ENCODE measurements at places on chromosomes 7 and 10.

DNA sequence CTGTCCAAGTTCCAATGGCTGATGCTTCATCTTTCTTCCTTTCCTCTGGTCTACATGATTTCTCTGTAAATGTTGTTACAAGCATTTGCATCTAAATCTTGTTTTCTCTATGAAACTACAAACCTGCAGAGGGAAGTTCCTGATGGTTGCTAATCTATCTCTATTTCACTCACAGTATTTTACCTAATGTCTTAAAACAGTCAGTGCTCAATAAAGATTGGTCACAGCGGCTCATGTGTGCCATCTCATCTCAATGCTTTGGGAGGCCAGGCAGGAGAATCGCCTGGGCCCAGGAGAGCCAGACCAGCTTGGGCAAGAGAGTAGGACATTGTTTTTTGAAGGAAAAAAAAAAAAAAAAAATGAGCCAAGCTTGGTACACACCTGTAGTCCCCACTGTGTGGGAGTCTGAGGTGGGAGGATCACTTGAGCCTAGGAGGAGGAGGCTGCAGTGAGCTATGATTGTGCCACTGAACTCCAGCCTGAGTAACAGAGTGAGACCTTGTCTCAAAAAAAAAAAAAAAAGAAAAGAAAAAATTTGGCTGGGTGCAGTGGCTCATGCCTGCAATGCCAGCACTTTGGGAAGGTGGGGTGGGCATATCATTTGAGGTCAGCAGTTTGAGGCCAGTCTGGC lies 71.3 kb upstream of the ARMC3 start:
- DNase-seq = no peak

- DNase-seq = no peak
Measured at GRCh38 chr10:74913377-74913979, 87.1 kb downstream of the KAT6B start.

DNA sequence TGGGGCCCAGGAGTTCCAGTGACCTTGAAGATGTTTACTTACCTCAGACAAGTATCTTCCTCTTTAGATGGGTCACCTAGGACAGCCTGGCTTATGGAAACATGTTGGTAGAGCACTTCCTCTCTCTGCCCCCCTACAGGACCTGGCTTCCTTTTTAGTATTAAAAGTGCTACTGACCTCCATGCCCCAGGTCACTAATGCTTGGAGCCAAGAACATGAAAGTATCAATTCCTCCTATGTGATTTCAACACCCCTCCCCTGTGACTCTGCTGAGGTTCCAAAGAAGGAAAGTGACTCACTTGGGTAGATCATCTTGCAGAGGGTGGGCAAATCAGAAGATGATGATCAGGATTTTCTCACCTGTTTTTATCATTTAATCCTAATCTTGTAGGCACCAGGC lies 125.3 kb upstream of the CCDC6 start:
- DNase-seq = no peak

DNA sequence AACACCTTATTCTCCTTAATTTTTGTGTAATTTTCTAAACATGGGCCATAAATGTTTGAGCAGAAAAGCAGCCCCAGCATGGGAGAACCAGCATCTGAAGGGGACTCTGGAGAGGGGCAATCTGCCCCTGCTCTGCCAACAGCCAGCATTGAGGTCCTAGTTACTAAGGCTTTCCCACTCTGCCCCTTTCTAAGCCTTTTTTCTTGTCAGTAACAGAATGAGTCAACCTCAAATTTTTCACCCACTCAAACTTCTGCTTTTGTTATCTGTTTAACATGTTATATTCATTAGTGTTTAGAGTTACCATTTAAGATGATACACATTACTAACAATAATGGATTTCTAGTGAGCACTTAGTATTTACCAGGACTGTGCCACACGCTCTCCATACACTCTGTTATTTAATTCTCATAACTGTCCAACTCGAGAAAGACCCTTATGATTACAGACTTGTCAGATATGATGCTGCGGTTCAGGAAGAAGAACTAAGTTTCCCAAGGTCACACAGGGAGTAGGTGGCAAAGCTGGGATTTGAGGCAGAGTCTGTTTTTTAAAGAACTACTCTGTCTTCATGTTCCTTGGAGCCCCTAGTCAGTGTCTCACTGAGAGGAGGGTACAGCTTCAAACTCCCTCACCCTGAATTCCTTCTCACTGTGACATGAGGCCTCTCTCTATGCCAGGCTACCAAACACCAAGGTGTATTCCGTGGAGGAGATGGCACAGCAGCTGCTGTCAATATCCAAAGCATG lies 19.9 kb upstream of the GPAM start:
- no peak for DNase-seq

- no peak for DNase-seq
Measured at GRCh38 chr7:57638666-57639065, 188.7 kb downstream of the ZNF716 start.

DNA sequence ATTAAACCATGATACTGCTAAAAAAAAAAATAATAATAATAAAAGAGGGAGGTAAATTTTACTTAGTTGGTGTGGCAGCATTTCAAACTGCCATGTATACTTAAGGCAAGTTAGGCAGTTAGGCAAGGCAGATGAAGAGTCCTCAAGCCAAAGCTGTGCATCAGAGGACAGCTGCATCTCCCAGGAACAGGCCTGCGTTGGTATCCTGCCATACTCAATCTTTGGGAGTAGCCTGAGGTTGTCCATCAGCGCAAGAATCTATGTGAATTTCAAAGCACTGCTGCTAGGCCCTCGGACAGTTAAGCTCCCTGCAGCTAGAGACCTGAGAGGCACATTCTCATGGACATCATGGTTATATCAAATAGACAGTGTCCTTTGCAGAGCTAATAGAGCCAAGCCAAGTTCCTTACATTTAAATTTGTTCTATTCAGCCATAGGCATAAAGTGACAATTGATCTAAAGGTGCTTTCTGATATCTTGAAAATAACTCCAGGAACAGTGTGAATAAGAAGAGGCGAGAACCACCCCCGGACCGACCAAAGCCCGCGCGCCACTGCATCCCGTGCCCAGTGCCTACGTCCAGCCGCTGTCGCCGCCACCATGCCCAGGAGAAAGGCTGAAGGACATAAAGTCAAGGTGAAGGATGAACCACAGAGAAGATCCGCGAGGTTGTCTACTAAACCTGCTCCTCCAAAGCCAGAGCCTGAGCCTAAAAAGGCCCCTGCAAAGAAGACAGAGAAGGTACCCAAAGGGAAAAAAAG lies 310.6 kb downstream of the SEMA3D start:
- DNase-seq = no peak

DNA sequence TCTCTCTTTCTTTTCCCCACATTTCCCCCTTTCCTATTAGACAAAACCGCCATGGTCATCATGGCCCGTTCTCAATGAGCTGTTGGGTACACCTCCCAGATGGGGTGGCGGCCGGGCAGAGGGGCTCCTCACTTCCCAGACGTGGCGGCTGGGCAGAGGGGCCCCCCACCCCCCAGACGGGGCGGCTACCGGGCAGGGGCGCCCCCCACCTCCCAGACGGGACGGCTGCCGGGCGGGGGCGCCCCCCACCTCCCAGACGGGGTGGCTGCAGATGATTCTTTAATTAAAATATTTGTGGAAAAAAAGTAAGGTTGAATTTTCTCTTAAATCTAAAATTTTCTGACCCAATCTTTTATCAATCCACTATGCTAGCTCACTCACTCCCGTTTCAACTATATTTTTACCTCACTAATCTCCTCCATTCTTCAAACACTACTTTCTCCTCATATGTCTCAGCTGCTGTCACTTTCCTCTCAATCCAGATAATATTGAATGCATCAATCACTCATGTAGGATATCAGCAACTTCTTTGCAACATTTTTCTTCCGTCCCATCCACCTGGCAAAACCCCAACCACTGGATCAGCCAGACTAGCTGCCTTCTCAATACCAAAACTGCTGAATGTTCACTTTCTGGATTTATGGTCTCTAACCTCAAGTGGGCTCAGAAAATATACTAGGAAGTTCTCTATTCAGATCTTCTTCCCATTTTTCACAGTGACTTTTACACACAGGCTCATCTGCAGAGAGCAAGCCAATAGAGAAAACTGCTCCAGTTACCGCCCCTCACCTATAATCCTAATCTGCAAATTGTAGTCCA lies 81.1 kb upstream of the TRIM24 start:
- DNase-seq = no peak

GRCh38 chr10:12097791-12098190 lies 29.0 kb downstream of the DHTKD1 start:
- no peak for DNase-seq

- no peak for DNase-seq
Measured at GRCh38 chr7:137871170-137871915, 24.6 kb upstream of the DGKI start.

GRCh38 chr7:27150568-27151340 lies 1.6 kb downstream of the HOXA3 start:
- DNase-seq = peak; percentile 82

GRCh38 chr7:128838109-128838779 lies 8.0 kb downstream of the FLNC start:
- DNase-seq = peak; percentile 1

DNA sequence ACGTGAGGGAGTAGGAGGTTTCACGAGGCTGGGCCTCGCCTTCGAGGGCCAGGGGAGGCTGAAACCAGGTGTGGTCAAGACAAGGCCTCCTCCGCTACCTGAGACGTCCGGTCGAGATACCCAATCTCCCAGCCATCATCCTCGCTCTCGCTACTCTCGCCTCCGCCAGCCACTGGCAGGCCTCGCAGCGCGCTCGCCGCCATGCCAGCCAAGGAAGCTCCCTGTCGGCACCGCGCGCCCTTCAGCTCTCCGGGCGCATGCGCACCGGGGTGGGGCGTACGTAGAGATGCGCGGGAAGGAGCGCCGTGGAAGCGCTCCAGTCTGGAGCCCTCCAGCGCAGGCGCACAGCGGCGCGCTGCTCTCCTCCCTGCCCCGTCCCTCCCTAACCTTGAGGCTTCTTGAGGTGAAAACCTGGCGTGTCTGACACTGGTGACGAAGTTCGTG lies at the start of gene ASZ1:
Gene ASZ1 (minus strand): TSS at position 236 of the 444 bp plus-strand sequence. CDS start 33 bp downstream, at position 203.
- no peak for DNase-seq

DNA sequence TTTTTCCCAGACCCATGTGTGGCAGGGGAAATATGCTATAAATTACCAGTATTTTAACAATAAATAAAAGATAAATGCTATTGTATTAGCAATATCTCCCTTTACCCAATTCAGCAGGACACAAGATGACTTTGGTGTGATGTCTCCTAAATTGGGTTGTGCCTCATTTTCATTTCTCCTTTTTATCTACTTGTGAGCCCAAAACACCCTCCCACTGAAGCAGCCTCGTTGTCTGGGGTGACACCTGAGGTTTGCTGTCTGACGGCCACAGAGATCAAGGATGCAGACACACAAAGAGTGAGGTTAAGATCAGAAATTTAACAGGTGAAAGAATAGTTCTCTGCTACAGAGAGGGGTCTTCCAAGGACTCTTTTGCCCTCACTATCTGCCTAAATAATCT lies 27.1 kb upstream of the CC2D2B start:
- DNase-seq = no peak

DNA sequence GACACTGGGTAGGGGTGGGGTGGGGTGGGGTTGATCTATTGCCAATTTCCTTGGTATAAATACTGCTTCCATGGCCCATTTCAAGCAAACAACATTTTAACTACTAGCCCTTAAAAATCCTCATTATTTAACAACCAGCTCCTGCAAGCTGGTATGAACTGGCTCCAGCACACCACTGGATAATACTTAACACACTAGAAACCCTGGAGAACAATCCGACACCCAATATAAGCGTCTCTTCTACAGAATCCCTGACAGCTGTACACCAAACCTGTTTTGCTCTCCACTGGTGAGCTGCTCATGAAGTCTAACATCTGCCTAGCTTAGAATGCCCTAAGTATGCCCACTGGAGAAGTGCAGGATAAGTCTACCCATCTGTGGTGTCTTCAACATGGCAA lies 116.8 kb downstream of the HIPK2 start:
- DNase-seq = no peak

DNA sequence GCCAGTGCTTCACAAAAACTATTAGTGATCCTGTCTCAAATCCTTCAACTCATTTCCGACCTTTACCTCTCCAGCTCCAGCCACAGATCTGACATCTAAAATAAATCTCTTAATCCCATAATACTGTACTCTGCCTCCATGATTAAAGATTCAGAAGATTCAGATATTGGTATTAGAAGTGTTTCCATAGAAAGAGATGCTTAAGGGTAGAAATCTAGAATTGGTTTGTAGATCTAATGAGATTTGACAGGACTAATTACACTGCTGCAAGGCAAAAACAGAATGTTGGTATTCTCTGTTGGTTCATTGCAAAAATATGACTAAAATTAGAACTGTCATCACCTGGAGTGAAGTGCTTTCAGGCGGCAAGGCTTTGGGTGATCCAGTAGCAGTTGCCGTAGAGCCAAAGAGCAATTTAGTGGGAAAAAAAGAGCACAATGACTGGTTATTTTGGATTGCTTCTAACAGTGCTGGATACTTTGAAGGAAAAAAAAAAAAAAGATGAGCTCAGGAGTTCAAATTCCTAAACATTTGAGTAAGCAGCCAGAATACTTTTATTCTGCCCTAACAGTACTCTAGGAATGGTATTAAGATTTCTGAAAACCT lies 940.1 kb upstream of the SORCS1 start:
- DNase-seq = no peak

DNA sequence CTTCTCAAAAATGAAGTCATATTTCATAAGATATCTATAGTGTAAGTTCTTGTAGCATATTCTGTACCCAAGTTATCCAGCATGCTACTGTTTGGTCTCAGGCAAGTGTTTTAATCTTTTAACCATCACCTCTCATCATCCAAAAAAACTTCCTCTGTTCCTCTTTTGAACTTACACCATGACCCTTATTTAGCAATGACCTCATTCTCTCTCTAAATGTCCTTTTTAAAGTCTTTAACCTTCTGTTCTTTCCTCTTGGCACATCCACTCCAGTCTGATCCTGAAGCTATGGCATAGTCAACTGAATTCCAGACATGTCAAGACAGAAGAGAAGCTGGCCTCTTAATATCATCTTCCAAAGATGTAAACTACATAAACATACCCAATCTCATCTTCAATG lies 26.2 kb downstream of the PPP3CB start:
- no peak for DNase-seq

DNA sequence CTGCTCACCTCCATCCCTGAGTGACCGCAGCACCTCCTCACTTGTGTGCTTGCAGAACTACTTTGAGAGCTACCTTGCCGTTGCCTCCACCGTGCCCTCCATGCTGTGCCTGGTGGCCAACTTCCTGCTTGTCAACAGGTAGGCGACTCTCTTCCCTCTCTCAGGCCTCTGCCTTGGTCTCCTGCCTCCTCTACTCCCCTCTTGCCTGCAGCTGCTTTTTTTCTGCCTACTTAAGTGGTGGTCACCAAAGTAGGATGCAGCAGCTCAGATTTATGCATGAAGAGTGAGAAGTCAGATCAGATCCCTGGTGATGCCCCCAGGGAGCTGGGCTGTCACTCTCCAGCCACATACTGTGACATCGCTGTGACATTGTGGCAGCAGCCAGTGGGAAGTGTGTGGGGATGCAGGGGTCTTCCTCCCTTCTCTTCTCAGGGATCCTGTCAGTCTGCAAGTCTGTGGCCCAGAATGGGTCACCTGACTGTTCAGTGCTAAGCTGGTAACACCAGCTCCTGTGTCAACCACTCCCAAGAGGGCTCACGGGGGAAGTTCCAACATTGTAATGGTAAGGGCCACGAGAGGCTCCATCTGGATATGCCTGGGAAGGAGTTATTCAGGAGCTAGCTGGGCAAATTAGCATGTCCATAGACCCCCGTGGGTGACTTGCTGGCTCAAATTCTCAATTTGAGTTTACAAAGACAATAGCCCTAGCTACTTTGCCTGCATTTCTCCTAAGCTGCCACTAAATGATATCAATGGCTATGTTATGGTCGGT lies 25.3 kb downstream of the SLC29A3 start:
- DNase-seq = no peak

- no peak for DNase-seq
Measured at GRCh38 chr7:47895026-47895425, 53.2 kb downstream of the PKD1L1 start.

Data from activated CD4-positive, alpha-beta T cell treated with anti-CD3 and anti-CD28 coated beads for 36 hours (primary cell).